ENCODE measurements at places on chromosomes 2 and 18. TPM values are rescaled to one million over a fixed set of nuclear protein-coding genes. Genes with fewer than 3 reads are reported as not detected.

Gene ATOH8
- 129 TPM for total RNA-seq

Gene CRYBA2
- not detected for total RNA-seq

Gene UGT1A5
- total RNA-seq, result not detected

Gene CD226
- 0.38 TPM for total RNA-seq

Gene CTLA4
- total RNA-seq, result not detected

Gene PIEZO2
- total RNA-seq, result 3.3 TPM

Gene MXD1
- 0.83 TPM for total RNA-seq

Gene ARHGAP15
- 0.11 TPM for total RNA-seq

Gene SPATA3
- total RNA-seq, result not detected

Gene TMEM37
- not detected for total RNA-seq

Gene SH3YL1
- 30.5 TPM for total RNA-seq

Gene SLC9A2
- total RNA-seq, result not detected

Gene CCL20
- total RNA-seq, result 2.3 TPM

Gene TUBA4A
- total RNA-seq, result 235 TPM

Gene CFC1
- total RNA-seq, result not detected

DNA sequence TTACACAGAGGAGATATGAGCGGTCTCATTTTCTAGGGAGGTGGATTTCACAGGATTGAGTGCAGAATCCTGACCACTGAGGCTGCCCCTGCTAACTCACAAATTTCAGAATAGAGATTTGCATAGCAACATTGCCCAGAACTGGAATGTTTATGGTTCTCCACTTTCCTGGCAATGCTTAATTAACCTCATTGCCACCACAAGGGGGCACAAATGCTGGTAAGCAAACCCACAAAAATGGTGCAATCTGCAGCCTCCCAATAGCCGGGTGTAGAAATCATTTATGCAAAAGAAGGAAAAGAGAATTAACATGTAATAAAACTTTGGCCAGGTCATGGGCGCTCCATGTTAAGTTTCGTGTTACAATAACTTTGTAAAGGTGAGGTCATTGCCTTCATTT is 112.4 kb downstream of the CYRIA start:
- peak; percentile 50 for DNase-seq

GRCh38 chr2:19235308-19235707 is 123.1 kb downstream of the OSR1 start:
- DNase-seq, result peak; percentile 72

DNA sequence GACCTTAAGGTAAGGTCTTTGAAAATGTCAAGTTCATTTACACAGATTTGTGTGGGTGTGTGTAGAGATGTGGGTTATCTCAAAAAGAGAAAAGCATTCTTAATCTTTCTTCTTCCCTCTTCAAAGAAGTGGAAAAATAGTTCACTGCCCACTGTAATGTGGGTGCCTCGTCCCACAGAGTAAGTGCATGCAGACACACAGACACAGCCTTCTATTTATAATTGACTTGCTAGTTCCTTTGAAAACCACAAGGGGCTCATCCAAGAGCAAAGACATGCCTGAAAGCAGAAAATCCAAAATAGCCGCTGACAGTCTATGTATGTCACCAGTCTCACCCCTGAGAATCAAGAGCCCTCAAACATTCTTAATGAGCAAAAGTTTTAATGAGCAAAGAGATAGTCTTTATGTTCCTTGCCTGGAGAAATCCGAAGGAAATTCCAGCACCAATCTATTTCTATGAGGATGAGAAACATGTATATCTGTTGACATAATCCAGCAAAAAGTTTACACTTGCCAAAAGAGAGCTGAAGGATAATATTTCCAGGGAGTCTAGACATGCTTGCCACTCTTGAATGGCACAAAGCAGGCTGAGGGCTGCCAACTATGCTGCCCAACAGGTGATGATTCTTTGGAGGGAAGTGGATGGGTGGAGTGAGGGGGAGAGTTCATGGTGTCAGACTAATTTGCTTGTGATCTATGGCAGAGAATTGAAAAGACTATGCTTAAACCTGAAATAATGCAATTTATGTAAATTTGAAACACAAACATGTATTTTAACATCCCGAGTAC is 93.9 kb downstream of the ACVR1 start:
- DNase-seq, result no peak

DNA sequence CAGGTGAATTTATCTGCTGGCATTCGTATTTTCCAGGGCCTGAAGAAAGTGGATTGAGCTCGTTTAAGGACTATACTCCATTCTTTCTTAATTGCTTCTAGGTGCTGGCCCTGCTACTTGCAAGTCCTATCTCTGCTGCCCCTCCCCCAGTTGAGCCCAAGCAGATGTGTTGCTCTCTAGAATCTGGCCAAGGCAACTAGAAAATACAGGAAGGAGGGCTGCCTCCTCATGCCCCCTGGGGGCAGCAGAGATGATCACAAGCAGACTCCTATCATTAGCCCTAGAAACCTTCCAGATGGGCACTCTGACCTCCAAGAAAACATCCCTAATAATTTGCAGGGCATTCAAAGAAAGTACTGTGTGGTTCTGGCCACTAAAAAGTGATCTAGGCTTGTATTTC is 72.5 kb upstream of the CYP26B1 start:
- DNase-seq, result peak; percentile 29

DNA sequence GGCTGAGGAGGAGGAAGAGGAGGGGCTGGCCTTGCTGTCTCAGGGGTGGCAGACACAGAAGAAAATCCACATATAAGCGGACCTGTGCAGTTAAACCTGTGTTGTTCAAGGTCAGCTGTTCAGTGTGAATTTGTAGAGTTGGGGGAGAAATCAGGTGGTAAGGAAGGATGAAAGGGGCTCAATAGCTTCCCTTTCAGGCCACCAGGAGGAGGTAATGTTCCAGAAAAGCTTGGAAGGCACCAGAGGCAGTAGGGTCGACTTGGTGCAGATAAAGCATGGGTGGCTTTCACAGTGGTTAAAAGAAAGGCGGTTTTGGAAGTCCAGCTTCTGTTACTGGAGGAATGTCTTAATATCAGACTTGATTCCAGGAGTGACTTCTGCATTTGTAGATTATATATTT is 167.4 kb downstream of the THSD7B start:
- DNase-seq, result peak; percentile 0

- DNase-seq, result no peak
Observed at GRCh38 chr18:2406544-2406943, 164.8 kb downstream of the METTL4 start.

GRCh38 chr18:79545255-79545654 is 134.3 kb upstream of the CTDP1 start:
- no peak for DNase-seq

DNA sequence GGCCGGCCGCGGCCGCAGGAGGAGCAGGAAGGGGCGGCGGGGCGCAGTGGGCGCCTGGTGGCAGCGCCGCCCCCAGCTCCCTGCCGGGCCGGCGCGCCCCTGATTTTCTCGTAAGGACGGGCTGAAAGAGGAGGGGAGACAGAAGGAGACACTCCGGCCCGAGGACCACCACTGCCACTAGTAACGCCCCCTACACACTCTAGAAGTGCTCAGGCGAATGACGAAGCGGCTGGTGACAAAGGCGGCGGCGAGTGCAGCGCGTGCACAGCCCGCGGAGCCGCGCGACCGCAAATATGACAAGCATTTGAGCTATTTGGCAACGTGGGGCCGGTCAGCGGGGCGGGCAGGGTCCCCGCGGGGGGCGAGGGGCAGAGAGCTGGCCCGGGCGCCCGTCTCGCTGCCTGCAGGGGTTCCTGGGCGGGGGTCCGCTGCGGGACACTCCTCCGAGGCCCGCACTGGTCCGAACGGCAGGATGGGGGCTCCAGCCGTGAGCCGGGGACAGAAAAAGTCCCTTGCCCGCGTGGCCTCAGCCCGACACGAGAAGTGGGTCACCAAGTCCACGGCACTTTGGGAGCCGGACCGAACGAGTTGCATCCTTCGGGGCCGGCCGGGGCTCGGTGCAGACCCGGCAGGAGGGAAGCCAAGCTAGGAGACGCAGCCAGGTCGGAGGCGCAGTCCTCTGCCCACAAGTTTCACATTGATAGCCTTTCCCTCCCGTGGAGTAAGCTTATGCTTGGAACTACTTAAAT is 524 bp upstream of the SERTAD2 start:
- peak; percentile 90 for DNase-seq

- DNase-seq, result no peak
Observed at GRCh38 chr2:62243983-62244382, 48.1 kb downstream of the B3GNT2 start.

GRCh38 chr2:160408173-160408958 is 85.2 kb downstream of the RBMS1 start:
- DNase-seq, result peak; percentile 37

DNA sequence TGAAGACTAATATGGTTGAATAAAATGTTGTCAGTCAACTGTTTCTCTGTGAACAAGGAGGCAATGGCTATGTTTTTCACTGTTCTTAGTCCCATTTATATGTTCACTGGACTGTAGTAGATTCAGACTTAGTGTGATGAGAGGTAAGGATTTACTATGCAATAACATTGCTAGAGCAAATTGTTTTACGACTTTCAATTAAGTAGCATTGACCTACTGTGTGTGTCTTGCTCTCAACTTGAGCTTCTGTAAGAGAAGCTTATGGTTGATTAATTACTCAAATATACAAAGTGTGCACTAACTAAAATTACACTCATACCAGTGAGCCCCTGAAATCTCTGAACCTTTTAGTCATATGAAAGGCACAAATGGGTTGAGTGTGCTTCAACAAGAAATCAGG is 168.6 kb downstream of the RAPGEF4 start:
- DNase-seq, result no peak

DNA sequence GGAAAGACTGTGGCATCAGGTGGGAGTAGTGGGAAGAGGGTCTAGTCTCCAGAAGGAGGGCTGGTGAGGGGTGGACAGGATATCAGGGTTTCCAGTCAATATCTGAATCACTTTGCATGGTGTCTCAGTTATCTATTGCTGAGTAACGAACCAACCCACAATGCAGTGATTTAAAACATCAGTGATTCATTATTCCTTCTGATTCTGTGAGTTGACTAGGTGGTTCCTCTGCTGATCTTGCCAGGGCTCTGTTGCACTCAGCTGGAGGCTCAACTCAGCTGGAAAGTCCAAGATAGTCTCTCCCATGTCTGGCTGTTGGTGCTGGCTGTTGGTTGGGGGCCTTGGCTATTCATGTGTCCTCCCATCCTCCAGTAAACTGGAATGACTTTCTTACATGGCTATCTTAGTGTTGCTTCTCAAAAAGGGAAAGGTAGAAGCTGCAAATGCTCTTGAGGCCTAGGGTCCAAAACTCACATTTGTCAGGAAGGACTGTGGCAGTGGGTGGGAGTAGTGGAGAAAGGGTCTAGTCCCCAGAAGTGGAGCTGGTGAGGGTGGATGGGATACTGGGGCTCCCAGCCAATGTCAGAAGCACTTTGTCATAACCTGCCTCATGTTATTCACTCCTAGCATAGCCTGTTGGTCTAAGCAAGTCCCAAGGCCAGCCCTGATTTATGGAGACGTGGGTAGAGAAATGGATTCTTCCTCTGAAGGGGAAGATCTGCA is 13.9 kb downstream of the IL1F10 start:
- no peak for DNase-seq

DNA sequence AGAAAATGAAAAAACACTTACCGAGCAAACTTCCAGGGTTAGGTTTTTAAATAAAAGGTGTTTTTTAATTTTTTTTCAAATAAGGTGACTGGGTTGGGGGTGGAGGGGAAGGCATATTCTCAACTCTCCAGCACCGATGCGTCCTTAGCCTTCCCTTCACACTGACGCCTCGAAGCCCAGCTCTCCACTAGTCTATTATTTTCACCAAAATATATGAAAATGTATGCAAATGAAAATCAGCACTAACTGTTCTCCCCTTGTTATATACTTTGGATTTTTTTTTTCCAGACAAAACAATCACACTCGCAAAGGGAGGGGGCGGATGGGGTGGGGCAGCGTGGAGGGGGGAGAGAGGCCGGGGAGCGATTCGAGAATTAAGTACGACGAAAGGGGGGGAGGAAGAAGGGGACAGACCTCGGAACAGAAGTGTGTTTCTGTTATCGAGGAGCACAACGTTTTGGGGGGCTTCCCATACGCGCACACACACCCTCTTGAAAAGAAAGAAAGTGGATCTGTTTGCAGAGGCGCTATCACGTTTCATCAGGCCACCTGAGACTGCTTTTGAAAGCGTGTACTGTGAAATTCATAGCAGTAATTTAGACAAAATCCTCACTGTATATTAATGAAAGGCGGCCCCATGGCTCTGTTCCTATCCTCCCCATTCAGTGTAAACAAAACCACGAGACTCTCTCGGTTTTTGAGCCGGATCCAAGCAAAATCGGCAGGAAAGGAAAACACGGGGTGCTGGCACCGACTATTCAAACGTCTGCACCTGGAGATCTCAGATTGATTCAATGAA is 2.4 kb upstream of the POU3F3 start:
- DNase-seq, result no peak

DNA sequence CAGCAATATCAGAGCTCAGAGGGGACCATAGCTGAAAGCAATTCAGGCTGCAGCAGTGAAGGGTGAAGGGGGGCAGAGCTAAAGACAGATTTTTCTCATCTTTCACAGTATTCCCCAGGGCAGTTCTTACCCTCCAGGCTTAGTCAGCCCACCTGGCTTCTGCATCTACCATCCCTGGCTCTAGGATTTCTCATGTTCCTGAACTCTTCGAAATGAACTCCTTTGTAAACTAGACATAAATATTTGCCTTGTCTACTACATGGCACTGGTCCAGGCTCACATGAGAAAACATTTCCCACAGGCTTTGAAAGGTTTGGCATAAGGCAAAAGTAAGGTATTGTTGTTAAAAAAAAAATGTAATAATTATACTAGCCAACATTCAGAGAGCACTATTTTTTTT is 23.6 kb upstream of the NEB start:
- peak; percentile 20 for DNase-seq

GRCh38 chr2:65430603-65431420 is 1.6 kb downstream of the SPRED2 start:
- peak; percentile 56 for DNase-seq

- peak; percentile 19 for DNase-seq
Observed at GRCh38 chr2:217875556-217876252, 127.1 kb downstream of the TNS1 start.

DNA sequence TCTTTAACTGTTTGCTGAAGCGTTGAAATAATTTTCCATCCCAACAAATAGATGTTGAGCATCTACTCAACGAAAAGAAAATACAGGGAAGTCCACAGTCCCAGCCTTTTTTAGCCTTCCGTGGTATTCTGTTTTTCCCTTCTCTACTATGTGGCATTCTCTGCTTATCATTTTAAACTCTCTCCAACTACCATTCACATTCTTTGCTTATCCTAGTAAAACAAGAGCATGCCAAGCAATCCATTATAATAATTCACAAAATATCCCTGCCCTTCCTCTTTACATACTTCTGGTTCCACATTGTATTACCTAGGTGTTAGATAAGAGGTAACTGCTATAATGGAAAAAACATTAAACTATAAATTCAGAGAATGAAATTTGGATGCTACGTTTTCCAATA is 1.6 kb upstream of the SESTD1 start:
- no peak for DNase-seq

- no peak for DNase-seq
Observed at GRCh38 chr2:237324405-237324831, 89.5 kb downstream of the COL6A3 start.

GRCh38 chr2:168137510-168138180 is 109.8 kb downstream of the STK39 start:
- DNase-seq, result no peak
